ENCODE measurements at places on chromosomes 11 and 22.
A peak's percentile ranks its signal among the peaks of the same experiment; 100 is the strongest.

DNA sequence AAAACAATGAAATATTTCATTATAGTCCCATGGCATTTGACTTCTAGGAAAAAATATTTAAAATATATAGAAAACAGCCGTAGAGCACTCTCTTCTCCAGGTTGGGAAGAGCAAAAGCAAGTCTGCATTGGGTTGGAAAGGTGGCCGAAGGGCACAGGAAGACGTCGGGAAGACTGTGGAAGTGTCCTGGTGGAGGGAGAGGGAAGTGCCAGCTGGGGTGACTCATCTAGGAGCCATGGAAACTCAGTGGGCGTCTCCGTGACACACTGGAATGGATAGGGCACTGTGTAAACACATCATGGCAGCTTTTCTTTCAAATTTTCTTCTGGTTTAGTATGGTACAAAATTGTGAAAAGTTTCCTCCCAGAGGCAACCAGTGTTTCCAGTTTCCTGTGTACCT is 12.7 kb downstream of the GTPBP1 start:
- DNase-seq, result no peak

DNA sequence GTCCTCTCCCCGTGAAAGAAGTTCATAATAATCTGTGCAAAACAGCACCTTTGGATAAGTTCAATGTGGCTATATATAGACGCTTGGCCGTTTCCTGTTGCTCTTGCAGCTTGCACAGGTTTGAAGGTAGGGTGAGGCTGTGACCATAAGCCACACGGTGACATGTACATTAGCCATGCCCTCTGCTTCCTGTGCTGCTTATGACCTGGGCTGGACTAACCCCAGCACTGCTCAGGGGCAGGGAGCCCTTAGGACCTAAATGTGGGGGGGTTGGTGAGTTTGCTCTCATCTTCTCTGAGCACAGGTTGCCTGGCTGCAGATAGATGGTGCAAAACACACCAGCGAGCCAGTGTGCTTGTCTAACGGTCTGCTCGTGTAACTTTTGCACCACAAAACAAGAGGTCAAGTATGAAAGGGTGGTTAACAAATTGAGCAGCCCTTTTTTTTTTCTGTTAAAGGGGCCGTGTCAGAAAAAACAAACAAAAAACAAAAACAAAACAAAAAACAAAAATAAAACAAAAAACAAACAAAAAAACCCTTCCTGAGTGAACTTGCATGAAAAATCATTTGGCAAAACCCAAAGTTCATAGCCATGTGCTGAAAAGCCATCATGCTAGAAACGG is 37.3 kb downstream of the FLI1 start:
- no peak for DNase-seq

- no peak for DNase-seq
These were observed 3.9 kb downstream of the FOSL1 start for GRCh38 chr11:65896034-65896999.

GRCh38 chr22:30825711-30826505 is 131.2 kb downstream of the OSBP2 start:
- DNase-seq, result no peak

- peak; percentile 24 for DNase-seq
These were observed 24.1 kb downstream of the KCNE3 start for GRCh38 chr11:74443071-74443864.

DNA sequence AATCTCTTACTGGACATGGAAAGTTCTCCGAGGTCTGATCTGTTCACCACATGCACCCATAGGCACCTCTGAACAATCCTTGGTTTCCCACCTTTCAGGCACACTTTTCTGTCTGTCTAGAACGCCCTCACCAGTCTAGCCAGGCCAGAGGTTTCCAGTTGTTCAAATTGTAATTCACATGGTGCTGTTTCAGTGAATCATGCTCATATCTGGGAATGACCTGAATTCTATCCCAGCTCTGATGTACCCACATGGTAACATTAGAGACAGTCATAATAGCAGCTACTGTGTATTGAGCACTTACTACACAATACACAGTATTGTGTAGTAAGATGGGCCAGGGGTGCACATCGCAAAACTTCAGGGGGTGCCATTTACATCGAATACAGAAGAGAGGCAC is 138.2 kb downstream of the COMMD9 start:
- no peak for DNase-seq

- DNase-seq, result no peak
These were observed 15.9 kb downstream of the MAP6 start for GRCh38 chr11:75652936-75653335.

GRCh38 chr22:46907241-46908215 is 145.1 kb downstream of the TBC1D22A start:
- no peak for DNase-seq

- no peak for DNase-seq
These were observed 6.0 kb downstream of the HOATZ start for GRCh38 chr11:111520560-111520959.

DNA sequence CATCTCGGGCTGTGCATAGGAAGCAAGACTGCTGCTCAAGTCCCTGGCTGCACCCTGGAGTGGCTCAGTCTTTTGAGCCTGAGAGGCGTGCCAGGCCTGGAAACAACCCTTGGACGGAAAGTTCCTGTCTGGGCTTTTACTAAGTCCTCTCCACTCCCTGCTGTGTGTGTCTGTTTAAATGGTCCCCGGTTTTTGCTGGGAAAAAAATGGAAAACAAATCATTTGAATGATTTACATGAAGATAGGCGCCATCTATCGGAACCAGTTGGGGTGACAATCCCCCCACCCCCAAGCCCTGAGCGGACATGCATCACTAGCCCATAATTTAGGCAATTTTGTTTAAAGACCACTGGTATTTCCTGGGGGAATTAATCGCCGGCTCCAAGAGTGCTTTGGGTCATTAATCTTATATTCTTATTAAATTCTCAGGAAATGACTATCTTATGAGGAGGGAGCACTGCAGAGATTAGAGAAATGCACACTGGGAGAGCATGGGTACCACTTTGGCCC is 2.7 kb upstream of the GAB2 start:
- peak; percentile 81 for DNase-seq

DNA sequence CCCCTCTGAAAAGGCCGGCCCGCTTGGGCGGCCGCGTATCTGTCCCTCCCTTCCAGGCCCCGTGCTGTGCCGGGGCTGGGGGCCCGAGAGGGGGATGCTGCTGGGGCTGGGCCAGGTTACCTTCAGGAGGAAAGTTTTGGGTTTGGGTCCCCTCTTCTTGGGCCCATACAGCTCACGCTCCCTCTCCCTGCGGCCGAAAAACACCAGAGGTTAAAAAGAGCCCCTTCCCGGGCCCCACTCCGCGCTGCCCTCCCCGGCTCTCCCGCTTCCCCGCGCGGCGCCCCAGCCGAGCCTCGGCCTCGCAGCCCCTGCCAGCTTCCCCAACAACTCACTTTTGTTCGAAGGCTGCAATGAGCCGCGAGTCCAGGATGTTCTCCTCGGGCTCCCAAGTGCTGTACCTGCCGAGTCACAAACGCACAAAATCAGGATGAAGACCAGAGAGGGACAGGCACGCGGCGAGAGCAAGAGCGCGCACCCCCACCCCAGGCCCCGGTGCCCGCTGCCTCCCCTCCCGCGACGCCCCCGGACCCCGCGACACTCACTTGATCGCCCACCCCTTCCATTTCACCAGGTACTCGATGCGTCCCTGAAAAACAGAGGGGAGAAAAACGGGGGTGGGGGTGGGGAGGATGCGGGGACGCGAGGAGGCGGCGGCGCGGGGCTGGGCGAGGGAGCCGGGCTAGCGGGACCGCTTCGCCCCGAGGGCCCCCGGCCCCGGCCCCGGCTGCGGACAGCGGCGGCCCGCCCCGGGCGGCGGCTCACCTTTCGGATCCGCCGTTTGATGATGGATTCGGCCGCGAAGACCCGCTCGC is 450 bp downstream of the CBX6 start:
- DNase-seq, result peak; percentile 36

DNA sequence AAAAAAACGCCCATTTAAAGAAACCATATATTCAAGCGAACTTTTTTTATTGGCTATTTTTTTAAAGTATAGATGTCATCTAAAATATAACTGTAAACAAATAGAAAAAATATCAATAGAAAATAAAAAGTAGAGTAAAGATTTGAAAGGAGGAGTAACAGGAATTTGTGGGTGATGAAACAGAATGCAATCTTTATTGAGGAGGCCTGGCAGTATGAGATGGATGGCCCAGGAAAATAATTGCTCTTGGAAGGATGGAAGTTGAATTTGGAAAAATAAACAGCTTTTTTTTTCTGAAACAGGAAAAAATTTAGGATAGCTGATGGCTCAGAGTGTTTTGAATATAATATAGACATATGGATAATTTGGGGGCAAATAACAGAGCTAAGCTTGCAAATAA is 219.0 kb downstream of the CASP12 start:
- no peak for DNase-seq

GRCh38 chr11:38612701-38613100 is 2014.7 kb upstream of the RAG2 start:
- no peak for DNase-seq

GRCh38 chr11:36500315-36500721 is 9.8 kb downstream of the TRAF6 start:
- no peak for DNase-seq

DNA sequence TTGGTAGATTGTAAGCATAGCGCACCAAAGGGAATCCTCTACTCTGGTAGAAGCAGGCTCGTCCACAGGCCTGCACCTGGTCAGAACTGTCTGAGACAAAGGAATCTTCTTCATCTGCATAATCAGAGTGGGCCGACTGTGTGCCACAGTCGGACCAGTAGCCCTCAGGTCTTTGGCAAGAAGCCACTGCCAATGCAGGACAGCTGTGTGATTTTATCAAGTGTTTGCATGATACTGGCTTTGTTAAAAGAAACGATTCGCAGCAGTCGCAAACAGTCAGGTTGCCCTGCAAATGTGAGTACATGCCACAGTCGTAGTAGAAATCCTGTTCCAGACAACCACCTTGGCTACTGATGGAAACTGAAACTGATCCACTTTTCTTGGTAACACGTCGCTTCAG is 4.9 kb upstream of the CCDC34 start:
- no peak for DNase-seq

DNA sequence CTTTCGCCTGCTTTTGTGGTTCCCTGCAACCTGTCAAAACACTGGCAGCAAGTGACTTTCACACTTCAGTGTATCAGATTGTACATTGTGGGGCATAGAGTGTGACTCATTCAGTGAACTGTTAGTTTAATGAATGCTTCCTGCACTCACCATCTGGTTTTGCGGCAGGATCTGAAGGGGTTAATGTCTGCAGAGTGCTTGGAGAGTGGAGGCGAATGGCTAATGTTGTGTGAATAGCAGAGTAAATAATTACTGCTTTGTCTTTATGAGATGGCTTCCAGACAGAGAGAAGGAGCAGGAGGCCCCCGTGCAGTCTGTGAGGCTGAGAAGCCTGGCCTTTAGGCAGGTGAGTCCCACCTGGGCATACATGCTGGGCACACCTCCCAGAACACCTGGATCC is 454.3 kb upstream of the KIRREL3 start:
- peak; percentile 91 for DNase-seq

DNA sequence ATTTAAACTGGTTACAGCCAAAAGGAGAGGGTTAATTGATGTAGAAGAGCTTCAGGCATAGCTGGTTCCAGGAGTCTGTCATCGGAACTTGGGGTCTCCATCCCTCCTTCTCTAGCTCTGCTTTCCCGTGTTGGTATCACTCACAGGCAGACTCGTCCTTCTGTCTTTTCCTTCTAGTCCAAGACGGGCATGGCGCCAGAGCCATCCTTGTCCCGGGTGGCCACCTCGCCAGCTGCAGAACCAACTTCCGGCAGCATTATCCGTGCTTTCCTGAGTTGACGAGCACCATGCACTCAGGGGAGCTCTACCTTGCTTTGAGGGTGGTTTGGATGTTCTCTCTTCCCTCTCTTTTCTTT is 14.7 kb downstream of the LINC01488 start:
- DNase-seq, result no peak

DNA sequence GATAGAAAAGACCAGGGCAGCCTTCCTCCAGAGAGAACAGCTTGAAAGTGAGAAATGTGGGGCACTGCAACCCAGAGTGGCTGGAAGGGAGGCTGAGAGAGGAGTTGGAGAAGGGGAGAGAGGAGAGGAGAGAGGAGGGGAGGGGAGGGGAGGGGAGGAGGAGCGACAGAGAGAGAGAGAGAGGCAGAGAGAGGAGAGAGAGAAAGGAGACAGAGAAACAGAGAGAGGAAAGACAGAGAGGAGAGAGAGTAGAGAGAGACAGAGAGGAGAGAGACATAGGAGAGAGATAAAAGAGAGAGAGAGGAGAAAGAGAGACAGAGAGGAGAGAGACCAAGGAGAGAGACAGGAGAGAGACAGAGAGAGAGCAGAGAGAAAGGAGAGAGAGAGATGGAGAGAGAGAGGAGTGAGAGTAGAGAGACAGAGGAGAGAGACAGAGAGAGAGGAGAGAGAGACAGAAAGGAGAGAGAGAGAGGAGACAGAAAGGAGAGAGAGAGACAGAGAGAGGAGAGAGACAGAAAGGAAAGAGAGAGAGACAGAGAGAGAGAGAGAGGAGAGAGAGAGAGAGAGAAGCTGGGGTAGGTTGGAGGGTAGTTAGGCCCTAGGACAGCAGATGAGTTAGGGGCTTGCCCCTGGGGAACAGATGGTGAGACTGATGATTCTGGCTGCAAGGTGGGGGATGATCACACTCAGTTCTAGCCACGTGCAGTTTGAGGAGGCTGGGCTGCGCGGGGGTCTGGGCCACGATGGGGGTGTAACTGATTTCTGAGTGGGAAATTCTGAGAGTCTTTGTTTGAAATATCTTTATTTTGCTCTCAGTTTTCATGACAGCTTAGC is 8.5 kb upstream of the SCYL1 start:
- no peak for DNase-seq

- no peak for DNase-seq
These were observed 273.7 kb downstream of the C11orf87 start for GRCh38 chr11:109695696-109696095.

Data from brain (organoid and tissue), 16 donors.